ENCODE measurements at places on chromosomes 16 and 17.

- no peak for DNase-seq
These were observed 426.8 kb upstream of the DYNLRB2 start for GRCh38 chr16:80113873-80114574.

DNA sequence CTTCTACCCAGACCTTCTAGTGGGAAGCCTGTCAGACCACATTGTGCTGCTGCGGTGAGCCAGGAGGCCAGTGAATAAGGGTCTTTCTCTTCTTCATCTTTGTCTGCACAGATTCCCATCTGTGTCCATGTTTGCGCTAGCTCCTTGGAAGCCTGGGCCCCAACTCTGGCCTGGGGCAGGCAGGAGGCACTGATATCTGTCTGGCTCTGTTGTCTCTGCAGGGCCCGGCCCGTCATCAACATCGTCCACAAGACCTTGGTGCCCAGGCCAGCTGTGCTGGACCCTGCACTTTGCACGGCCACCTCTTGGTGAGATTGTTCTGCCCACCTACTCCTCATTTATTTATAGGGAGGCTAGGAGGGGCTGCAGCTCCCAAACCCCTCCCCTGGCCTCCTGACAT lies 18.3 kb downstream of the ITGA3 start:
- no peak for DNase-seq

GRCh38 chr17:51995797-51996403 lies 162.6 kb downstream of the CA10 start:
- no peak for DNase-seq

GRCh38 chr17:74475189-74475588 lies 8.8 kb downstream of the CD300A start:
- no peak for DNase-seq

GRCh38 chr17:74147056-74147835 lies 56.2 kb upstream of the RPL38 start:
- DNase-seq, result no peak

GRCh38 chr17:58615768-58616659 lies 75.8 kb downstream of the TEX14 start:
- no peak for DNase-seq

DNA sequence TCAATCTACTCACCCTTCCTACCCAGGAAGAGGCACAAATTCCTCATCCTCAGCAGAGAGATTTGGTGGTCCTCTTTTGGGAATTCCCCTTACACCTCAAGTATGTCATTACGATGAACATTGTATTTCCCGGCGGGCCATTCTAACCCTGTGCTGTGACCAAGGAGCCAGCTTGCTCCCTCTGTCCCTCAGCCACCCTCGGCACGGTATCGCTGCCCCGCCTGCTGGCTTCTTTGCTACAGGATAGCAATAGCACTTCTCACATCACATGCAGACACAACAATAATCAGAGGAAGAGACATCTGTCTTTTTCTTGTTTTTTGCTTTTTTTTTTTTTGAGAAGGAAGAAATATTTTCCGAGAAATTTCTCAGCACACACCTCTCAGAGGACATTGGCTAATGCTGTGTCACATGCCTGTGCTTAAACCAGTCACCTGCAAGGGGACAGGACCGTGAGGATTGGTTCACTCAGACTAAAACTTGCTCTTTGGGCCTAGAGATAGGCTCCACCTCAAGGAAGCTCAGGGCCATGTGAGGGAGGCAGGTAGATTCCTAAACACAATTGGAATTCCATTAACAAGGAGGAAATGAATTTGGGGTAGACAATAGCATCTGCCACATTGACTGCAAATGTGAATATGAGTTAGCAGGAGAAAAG lies 41.2 kb downstream of the TMC5 start:
- no peak for DNase-seq

DNA sequence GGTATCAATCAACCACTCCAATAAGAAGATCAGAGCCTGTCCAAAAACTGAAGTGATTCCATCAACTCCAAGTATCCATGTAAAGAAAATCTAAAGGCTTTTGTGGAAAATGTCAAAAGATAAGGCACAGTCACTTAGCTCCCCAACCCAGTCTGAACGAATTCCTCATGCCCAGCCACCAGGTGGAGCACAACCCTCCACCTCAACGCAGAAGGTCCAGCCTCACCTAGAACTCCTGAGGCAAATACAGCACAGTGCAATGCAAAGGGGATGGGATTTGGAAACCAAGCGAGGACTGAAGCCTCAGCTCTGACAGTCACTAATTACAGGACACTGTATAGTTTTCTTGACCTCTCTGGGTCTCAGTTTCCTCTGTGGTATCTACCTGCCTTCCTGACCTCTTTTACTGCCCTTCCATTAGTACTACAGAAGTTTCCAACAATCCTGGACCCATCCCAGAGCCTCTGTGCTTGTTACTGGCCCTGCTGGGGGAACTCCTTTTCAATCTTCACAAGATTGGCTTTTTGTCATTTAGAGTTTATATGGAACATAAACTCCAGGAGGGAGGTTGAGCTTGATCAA lies 2.0 kb downstream of the NCBP3 start:
- no peak for DNase-seq

GRCh38 chr16:58419241-58419990 lies 27.1 kb downstream of the GINS3 start:
- DNase-seq, result peak; percentile 50

- DNase-seq, result no peak
These were observed 488 bp downstream of the HOXB9 start for GRCh38 chr17:48625495-48626244.

DNA sequence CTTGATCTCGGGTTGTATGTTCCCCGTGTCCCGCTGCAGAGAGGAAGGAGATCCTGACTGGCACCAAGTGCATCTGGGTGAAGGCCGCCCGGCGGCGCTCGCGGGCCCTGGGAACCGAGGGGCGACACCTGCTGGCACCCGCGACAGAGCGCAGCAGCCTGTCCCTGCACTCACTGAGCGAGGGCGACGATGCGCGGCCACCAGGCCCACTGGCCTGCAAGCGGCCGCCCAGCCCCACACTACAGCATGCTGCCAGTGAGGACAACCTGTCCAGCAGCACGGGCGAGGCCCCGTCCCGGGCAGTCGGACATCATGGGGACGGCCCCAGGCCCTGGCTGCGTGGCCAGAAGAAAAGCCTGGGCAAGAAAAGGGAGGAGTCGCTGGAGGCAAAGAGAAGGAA lies 7.5 kb downstream of the BTBD17 start:
- DNase-seq, result no peak

GRCh38 chr17:10337976-10338375 lies 34.8 kb downstream of the MYH13 start:
- no peak for DNase-seq

DNA sequence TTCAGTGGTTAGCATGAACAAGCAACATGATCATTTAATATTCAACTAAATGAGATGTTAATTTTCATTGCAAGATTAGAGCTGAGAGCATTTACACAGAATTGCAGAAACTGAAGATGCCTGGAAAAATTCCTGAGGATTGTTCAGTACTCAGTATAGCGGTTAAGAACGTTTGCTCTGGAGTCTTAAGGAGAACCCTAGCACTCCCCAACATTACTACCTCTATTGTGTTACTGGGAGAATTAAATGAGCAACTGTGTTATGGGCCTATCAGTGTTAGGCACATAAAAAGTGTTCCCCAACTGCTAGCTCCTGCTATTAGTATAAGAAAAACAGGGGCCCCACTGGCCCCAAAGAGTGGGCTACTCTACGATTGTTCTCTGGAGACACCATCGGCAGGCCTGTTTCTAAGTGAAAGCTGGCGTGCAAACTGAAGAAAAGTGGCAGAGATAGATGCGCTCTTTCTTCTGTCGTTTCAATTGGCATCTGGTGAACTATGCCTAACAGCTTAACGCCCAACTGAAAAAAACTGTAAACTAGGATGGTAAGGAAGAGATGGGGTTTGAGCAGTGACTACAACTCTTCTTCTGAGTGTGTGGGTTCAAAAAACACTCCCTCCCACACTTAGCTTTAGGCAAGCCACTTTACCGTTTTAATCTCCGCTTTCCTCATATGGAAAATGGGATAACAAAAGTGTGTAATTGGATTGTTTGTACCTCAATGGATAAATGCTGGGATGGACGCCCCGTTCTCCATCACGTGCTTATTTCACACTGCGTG lies 1.3 kb downstream of the CDR2 start:
- DNase-seq, result no peak

- DNase-seq, result no peak
These were observed 36.0 kb upstream of the SREBF1 start for GRCh38 chr17:17872547-17873345.

All from putamen (tissue), 1 donor.